ENCODE measurements at places on chromosomes 12 and 14. TPM values are rescaled to one million over a fixed set of nuclear protein-coding genes. Genes with fewer than 3 reads are reported as not detected.

DNA sequence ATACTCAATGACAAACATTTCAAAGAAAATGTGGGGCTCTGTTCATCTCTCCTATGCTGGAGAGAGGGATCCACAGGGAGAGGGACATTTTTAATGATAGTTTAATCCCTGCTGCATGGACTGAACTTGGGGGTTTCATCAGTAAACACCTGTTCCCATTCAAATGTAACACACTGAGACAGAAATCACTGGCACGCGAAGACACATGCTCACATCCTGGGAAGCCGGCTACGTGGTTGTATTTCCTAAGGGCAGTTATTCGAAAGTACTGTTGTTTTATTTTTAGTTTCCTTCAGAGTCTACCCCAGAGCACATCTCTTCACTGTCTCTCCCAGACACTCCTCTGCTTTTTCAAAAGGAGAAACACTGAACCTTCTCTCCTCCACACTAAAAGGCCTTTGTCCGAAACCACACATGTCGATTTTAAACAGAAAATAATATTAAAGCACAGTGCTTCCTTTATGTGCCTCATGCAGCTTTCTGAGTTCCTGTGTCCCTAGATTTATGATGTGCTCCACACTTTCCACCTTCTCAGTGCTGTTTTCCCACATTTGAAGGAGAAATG, 52.8 kb downstream of the PTHLH start:
- DNase-seq: no peak

DNA sequence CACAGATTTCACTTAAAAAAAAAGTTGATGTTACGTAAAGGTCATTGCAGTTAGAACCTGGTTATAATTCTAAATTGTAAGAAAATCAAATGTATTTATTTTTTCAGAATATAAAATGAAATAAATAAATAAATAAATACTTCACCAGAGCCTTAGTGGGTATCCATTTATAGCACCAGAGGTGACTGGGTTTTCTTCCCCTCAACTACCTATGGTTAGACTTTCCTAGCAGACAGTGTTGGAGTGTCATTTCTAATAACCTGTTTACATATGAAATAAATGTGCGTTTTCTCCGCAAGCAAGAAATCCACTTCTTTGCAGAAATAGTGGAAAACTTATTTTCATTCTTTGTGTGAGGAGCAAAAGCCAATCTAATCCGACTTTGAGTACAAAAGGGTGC, 3.3 kb upstream of the MYF5 start:
- no peak for DNase-seq

KLRG1 gene
- 5.1 TPM for polyA plus RNA-seq

- DNase-seq: peak; percentile 29
These were observed 13.0 kb upstream of the P2RX4 start for GRCh38 chr12:121196902-121197301.

OR4E1 gene
- not detected for polyA plus RNA-seq

APOF gene
- not detected for polyA plus RNA-seq

DNA sequence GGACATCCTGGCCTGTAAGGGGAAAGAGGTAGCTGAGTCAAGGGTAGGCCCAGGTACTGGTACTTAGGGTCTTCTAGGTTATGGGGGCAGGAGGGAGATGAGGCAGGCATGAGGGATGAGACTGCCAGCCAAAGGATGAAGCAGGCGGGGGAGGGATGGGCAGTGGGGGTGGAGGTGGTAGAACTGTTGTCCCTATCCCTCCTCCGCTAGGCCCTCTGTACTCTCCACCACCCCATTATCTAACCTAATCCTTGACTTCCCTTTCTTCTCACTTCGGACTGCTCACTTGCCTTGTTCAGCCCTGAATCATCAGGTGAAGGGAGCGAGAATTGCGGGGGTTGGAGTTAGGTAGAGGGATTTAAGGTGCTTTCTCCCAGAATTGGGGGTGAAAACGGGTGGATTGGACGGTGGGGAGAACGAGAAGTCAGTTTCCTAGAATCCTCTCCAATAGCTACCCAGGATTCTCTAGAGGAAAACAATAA, 562 bp downstream of the PAN2 start:
- no peak for DNase-seq

PTGER2 gene
- polyA plus RNA-seq: 0.39 TPM

DNA sequence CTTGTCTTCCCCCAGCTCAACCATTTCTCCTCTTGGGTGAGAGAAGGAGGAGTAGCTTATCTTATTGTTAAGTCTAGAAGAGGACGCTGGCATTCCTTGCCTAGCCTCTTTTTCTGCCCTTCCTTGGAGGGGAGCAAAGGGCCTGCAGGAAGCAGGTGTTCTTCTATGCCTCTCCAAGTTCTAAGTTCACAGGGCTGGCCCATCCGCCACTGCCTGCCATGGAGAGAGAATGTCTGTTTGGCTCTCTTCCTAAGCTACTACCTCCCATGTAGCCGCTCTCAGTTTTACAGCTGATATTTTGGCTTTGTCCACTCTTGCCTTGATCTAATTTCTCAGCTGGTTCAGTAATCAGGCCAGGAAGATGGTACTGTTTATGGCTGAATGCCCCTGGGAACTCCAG, 201.2 kb downstream of the NTF3 start:
- DNase-seq: no peak

DNA sequence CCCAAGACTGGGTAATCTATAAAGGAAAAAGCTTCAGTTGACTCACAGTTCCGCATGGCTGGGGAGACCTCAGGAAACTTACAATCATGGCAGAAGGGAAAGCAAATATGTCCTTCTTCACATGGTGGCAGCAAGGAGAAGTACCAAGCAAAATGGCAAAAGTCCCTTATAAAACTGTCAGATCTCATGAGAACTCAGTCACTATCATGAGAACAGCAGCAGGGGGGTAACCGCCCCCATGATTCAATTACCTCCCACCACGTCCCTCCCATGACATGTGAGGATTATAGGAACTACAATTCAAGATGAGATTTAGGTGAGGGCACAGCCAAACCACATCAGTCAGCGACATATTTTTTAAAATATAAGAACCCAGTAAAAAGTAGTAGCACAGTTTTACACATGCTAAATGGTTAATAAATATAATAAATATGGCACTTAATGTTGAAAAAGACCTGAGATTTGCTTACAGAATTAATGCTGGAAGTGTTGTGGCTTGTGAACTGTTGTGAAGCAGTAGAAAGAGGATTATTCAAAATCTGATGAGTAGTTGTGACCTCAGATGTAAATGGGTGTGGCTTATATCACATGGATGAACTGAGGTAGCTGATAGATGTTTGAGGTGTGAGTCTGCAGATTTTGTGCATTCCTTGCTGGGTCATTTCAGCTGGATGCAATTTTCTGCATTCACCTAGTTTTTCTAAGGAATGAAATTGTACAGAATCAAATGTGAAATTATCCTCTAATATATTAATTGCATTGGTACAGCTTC, 46.9 kb upstream of the CHPT1 start:
- no peak for DNase-seq

- no peak for DNase-seq
These were observed 230.9 kb upstream of the LRIG3 start for GRCh38 chr12:59151243-59151642.

DNA sequence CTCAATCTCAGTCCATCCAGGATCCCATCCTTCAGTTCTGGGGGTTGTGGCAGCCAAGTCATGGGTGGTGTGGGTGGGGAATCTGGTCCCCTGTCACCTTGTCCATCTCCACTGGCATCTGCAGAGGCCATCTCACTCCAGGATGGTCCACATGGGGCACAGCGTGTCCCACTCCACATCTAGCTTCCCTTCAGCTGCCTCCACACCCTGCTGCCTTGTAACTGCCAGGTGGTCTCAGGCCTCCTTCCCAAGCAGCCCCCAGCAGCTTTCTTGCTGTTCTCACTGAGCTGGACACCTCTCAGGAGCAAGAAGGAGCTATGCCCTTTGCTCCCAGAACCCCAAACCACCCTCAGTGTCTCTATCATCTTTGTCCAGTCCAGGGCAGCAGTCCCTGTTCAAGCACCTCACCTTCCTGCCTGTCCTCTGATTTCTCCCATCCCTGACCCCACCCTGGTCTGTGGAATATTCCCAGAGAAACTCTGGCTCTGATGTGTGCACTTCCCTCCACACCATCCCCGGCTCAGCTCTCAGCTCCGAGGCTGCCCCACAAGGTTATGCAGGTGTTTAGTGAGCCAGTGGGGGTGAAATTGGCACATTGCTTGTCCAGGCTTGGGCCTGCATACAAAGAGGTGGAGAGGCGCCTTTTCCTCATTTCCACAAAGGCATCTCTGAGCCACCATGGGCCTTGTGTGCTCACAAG, 13.7 kb upstream of the DYNC1H1 start:
- no peak for DNase-seq

SIX1 gene
- not detected for polyA plus RNA-seq

DNA sequence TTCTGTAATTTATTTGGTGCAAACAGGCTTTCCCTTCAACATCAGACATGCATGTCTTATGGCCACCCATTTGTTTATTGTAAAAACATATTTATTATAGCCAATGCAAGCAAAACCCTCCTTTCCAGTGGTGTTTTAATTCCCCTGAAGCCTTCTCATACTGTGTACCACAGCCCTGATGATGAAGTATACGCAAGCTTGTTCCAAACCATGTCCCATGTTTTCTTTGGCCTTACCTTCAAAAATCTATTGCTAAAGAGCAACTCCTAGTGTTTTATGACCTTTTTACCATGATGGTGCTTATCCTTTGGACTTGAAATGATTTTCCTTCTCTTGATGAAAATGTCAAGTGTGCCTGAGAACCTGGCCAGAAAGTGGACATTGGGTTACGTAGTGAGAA, 85.9 kb upstream of the CCDC91 start:
- DNase-seq: no peak

DNA sequence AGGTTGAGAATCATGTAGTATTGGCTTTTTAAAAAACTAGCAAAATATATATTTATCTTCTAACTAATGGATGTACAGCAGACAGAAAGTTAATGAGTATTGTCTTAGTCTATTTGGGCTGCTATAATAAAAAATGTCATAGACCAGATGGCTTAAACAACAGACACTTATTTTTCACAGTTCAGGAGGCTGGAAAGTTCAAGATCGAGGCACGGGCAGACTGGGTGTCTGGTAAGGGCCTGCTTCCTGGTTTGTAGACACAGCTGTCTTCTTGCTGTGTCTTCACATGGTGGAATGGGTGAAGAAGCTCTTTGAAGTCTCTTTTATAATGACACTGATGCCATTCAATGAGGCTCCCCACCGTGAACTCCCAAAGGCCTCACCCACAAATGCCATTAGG, 70.1 kb upstream of the KRR1 start:
- DNase-seq: no peak

GRCh38 chr14:35695072-35695471, 114.0 kb downstream of the RALGAPA1 start:
- no peak for DNase-seq

WIF1 gene
- polyA plus RNA-seq: not detected

RNU7-1 gene
- not detected for polyA plus RNA-seq

DNA sequence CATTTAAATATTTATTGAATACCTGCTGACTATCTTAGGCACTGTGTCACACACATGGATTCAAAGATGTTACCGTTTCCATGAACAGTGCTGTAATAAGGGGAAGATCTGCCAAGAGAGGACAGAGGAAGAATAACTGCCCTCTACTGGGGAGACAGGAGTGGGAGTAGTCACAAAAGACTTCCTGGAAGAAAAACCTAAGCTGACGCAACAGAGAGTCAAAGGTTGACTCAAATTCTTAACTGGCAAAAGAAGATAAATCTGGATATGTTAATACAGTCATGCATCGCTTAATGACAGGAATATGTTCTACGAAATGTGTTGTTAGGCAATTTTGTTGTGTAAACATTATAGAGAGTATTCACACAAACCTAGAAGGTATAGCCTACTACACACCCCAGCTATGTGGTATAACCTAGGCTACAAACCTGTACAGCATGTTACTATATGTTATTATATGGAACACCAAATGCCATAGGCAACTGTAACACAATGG, 51.5 kb downstream of the DCAF5 start:
- DNase-seq: no peak

GRCh38 chr12:53966385-53967133, 6.4 kb upstream of the HOXC11 start:
- no peak for DNase-seq

DNA sequence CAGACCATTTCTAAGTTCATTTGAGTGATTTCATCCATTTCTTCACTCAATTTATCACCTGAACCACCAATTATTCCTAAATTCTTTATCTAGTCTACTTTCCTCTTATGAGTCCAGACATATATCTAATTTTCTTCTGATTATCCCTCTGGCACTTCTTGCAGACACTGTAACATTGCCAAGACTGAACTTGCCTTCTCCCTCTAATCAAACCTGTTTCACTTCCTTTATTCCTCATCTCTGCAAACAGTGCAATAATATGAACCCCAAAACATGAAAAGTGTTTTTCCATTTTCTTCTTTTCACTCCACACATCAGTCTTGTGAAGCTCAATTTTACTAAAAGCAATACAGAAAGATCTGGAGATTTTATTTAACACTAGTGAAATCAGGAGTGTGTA, 37.8 kb upstream of the PTPRQ start:
- no peak for DNase-seq

DNA sequence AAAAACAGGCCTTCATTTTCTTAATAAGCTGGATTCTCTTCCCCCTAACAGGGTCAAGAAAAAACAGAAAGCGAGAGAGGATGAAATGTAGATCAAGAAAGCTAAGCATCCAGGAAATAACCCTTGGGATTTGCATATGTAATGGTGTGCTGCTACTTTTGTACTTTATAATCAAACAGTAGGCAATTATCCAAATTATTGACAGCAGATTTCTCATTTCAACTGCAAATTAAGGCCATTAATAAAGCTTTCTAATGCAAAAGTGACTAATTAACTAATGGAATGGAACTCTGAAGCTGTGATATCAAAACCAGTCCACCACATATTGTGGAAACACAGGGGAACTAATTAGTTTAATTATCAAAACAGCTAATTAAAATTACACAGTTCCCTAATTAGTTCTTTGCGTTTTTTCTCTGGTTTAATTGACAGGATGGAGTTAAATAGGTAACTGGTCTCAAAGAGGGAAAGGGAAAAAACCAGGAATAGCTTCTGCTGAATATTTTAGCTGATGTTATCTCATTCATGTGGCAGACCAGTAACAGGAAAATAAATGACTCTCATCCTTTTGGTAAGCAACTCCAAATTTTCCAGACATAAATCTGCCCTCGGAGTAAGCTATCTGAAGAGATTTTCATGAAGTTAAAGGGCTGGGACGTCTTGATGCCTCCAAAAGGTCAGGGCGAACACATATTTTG, 182.7 kb upstream of the LMO3 start:
- no peak for DNase-seq

ADCY4 gene
- not detected for polyA plus RNA-seq

GRCh38 chr12:89350630-89351488, 1.4 kb downstream of the DUSP6 start:
- DNase-seq: peak; percentile 42

- DNase-seq: peak; percentile 7
These were observed 482 bp upstream of the IFI27L2 start for GRCh38 chr14:94129758-94130414.

SMOC1 gene
- polyA plus RNA-seq: not detected

FSCB gene
- not detected for polyA plus RNA-seq

GARIN6 gene
- polyA plus RNA-seq: not detected

TSPAN8 gene
- not detected for polyA plus RNA-seq

BMP4 gene
- not detected for polyA plus RNA-seq

GRCh38 chr14:23071244-23071920, 14.1 kb upstream of the CDH24 start:
- DNase-seq: peak; percentile 55

- no peak for DNase-seq
These were observed 1.6 kb downstream of the PPP4R4 start for GRCh38 chr14:94175747-94176146.

All from naive B cell (primary cell).